NCI-H1048 (cell line): ENCODE measurements at places on chromosomes 13 and 19.

- no peak for DNase-seq
Measured at GRCh38 chr13:48641404-48641803, 12.3 kb upstream of the CYSLTR2 start.

- DNase-seq = no peak
Measured at GRCh38 chr13:44368062-44368591, 5.5 kb upstream of the SERP2 start.

DNA sequence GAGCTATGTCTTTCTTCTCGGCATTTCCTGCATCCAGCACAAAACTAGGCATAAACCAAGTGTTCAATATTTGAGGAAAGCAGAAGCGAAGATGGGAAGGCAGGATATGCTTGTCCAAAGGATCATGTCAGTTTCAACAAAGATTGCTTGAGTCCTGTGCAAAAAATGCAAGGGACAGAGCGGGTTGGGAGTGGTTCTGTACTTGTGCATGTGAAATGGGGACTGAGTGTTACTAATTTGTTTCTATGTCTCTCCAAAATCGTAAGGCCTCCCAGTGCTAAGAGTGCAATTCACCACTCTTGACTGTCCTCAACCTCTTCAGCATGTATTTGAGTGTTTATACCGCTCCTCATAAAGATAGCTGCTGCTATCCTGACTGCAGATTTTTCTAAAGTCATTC, 166.2 kb downstream of the DLEU7 start:
- DNase-seq = no peak

DNA sequence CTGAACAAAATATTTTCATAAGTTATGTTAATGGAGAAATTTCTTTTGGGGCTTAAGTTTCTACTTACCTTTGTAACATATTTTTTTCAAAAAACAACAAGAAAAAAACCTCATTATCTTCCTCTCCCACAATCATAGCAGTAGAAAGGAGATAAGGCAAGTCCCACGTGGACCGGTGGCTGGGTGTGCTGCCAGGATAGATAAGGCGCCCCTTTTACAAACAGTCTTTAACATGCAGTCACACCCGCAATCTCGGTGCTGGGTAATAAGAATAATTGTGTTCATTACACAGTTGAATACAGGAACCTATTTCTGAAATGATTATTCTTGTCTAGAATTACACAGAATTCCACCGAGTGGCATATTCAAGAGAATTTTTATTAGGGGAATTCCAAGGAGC, 1202.3 kb downstream of the UQCRFS1 start:
- DNase-seq = no peak

- no peak for DNase-seq
Measured at GRCh38 chr19:19568802-19569756, 31.0 kb downstream of the CILP2 start.

DNA sequence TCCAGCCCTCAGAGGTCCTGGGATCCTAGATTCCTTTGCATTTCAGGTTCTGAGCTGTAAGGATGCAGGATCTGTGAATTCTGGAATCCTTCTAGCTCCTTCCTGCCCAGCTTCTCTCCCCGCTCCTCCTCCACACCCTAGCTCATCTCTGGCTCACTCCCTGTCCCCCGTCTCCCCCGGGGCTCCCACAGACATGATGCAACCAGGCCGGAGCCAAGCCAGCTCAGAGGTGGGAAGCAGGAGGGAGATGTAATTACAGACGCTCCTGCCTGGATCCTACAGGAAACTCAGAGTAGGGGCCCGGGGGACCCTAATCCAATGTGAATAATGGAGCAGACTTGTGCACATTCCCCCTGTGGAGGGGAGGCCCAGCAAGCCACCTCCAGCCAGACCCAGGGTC, 4.5 kb downstream of the GNG8 start:
- no peak for DNase-seq
